ENCODE measurements at places on chromosomes 16 and 17.

GRCh38 chr17:42979511-42980273 is at the start of gene PTGES3L:
PTGES3L (minus strand) TSS chr17:42980080; CDS start chr17:42980053, 27 bp downstream.
- DNase-seq = peak; percentile 67

GRCh38 chr17:80819422-80820164 is 172.0 kb upstream of the CHMP6 start:
- no peak for DNase-seq

DNA sequence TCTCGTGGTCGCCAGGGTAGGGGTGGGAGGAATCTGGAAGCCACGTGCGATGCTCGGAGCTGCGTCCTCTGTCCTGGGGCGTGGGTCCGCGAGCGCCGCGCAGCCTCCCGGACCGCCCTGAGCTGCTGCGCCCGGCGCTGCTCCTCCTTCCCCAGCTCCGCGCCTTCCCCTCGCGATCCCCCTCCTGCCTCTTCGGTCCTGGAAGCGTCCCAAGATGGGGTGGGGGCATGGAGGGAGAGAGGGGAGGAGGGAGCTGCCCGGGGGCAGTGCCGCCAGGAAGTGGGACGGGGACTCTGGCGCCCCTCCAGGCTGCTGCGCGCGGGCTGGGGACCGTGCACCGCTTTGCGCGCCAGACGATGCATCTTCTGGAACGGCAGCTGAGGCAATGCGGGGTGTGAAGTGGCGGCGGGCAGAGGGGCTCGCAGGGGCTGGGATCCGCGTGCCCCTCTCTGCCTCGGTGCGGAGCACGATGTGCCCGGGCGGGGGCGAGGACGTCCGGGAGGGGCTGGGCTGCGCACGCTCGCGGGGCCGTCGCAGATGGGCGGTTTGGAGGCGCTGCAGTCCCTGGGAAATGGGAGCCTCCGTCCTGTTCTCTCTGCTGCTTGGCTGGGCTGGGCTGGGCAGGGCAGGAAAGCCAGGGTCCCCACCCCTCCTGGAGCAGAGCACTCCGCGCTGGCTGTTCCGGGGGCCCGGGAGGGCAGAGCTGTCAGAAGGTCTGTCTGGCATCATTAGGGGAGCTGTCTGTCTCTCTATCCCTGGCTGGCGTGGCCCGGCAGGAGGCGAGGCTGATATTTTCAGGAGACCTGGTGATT is 388.0 kb downstream of the SEC14L1 start:
- DNase-seq = peak; percentile 86

DNA sequence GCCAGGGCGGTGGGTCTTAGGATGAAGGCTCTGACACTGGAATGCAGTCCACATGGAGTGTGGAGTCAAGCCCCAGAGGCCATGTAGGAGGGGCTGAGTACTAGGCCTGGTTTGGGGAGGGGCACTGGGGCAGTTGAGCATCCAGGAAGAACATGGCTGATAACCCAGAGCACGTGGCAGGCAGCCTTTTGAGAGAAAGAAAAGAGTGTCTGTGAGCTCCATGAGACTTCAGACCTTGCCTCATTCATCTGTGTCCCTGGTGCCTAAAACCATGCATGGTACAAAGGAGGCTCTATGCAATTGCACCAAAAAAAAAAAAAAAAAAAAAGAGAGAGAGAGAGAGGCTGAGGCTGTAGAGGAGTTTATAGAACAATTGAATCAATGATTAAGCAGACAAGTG is 14.6 kb downstream of the SLC46A1 start:
- DNase-seq = no peak

- DNase-seq = no peak
Observed at GRCh38 chr16:59148769-59149155, 414.6 kb upstream of the GOT2 start.

DNA sequence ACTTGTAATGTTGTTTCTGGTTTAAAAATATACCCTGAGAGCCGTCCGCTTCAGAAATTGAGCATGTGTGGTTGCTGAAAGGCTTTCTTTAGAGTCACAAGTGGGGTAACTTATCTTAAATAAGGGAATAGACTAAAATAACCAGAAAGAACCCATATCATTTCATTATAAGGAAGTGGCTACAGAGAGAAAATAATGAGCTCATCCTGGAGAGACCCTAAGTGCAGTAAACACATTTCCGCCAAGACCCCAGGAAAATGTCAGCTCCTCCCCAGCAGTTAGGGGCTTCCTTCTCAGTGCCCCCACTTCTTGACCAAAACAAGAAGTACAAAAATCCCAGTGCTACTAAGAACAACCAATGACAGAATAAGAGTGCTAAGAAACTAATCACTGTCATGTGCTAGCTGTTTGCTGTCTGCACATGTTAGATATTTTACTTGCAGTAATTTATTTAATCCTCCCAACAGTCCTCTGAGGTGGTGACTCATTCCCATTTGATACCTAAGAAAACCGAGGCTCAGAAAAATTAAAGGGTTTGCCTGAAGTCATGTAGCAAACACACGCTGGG is 83.5 kb downstream of the CDYL2 start:
- DNase-seq = no peak

DNA sequence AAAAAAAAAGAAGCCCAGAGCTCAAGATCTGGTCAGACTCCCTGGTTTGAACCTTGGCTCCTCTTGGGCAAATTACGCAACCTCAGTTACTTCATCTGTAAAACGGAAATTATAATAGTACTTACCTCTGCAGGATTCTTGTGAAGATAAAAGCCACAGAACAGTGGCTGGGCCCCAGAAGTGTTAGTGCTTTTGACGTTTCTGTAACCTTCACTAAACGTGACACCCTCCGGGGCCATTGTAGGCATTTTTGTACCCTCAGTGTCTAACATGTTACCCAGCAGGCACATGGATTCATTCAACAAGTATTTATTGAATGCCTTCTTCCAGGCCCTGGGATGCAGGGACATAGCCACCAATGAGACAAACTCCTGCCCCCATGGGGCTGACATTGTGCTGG is 58.0 kb downstream of the PITPNC1 start:
- no peak for DNase-seq

DNA sequence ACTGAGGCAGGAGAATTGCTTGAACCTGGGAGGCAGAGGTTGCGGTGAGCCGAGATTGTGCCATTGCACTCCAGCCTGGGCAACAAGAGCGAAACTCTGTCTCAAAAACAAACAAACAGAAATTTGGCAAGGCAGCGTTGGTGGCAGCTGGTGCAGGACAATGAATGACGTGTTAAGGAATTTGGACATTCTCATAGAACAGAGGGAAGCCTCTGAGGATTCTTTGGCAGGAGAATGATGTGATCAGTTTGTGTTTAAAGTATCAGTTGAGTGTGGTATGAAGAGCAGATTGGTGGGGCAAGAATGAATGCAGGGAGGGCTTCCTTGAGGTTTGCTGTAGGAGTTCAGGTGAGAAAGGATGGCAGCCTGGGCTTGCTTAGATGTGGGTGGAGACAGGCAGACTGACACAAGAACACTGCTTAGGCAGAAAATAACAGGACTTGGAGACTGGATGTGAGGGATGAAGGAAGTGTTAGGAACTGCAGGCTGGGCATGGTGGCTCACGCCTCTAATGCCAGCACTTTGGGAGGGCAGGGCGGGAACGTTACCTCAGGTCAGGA is 4.8 kb downstream of the CYB5D2 start:
- no peak for DNase-seq

DNA sequence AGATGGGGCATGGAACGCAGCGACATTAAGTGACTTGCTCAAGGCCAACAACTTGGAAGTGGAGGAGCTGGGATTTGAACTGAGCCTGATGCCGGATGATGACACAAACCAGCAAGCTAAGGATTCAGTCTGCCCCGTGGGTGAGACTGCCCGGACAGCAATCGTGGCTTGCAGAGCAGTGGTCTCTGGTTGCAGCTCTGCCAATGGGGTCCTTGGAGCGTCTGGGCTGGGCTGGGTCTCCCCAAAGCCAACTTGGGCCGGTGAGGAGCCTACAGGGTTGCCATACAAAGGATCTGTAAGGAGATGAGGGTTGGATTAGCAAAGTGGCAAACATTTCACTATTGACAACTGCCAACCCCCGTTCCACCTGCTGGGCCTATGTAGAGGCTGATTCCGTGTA is 2.6 kb upstream of the CRISPLD2 start:
- DNase-seq = no peak

- DNase-seq = no peak
Observed at GRCh38 chr16:83940119-83940518, 12.9 kb upstream of the OSGIN1 start.

Measured in neural progenitor cell (in vitro differentiated cells).